ENCODE measurements at places on chromosomes 4 and X. TPM values are rescaled to one million over a fixed set of nuclear protein-coding genes. Genes with fewer than 3 reads are reported as not detected.

GRCh38 chr4:141575884-141576283 is 60.5 kb upstream of the IL15 start:
- DNase-seq, result no peak

Gene BMPR1B
- 27.2 TPM for polyA plus RNA-seq

Gene SUPT20HL1
- not detected for polyA plus RNA-seq

GRCh38 chr4:125091101-125091500 is 223.7 kb upstream of the FAT4 start:
- no peak for DNase-seq

GRCh38 chr4:100042711-100043110 is 92.6 kb upstream of the H2AZ1 start:
- no peak for DNase-seq

- peak; percentile 94 for DNase-seq
Observed at GRCh38 chr4:140153718-140154571, at the start of gene MAML3. TSS of gene MAML3 (minus strand) at chr4:140154184. CDS start at chr4:140153327, 857 bp downstream.

All from left renal cortex interstitium (tissue), 4 donors.